RWPE2 (cell line): ENCODE measurements at places on chromosomes 12 and 14.
A peak's percentile ranks its signal among the peaks of the same experiment; 100 is the strongest.

DNA sequence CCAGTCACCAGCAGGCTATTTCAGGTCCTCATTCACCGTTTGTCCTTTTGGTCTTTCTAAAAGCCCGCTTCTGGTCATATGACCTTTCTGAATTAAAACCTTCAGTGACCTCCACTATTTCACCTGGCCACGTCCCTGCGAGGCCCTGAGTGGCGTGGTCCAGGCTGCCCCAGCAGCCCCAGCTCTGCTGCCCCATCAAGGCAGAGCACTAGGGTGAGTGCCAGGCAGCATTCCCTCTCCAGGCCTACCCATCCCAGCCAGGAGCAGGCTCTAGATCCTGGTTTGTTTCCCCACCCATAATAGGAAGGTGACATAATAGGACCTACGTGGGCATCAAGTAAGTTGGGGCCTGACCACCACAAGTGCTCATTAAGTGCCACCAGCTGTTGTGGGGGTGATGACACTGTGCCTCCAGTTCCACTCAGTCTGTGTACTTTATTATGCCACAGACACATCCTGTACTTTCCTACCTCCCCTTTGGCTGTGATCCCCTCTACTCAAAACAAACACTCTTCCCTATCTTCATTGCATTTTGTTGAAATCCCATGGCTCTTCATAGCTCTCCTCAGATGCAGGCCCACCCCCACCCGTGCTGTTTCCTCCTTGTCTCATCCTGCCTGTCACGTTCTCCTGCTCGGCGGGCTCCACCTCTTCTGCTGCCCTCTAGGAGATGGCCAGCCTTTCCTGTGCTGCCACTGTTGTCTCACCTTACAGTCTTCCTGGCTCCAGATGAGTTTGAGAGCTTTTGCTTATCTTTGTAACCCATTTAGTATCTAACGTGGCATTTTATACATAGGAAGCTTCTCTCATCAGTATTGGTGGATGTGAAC is 21.4 kb downstream of the CKB start:
- no peak for DNase-seq

GRCh38 chr14:64795921-64796320 is 83.8 kb downstream of the SPTB start:
- no peak for DNase-seq

DNA sequence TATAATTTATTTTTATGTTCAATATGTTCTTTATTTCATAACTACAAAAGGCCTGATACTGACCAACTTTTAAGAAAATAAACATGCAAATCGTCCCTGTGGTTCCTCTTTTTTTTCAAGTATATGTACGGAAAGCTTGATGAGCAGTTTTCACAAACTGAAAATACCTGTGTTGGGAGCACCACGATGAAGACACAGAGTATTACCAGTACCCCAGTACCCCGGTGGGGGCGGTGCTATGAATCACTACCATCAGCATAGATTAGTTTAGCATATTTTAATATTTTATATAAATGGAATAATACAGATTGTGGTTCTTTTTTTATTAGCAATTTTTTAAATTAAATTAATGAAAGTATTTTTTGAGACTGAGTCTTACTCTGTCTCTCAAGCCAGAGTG is 7.0 kb downstream of the B4GALNT3 start:
- no peak for DNase-seq

DNA sequence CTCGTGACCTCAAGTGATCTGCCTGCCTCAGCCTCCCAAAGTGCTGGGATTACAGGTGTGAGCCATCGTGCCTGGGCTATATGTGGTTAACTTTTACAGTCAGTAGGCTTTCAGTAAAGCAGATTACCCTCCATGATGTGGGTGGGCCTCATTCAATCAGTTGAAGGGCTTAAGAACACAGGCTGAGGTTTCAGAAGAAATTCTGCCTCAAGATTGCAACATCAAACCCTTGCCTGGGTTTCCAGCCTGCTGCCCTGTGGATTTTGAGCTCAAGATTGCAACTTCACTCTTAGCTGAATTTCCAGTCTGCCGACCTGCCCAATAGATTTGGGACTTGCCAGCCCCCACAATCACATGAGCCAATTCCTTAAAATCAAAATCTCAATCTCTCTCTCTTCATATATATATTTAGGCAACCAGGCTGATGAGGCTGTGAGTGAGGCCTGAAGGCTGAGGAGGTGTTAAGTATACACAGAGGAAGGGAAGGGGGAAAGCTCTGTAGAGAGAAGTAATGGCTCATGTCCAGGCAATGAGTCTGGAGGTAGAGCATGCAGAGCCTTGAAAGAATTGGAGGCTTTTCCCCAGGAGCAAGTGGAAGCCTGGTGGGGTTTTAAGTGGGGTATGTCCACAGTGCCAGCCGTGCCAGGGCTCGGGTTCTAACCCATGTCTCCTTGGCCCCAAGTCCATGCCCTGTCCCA is 33.3 kb upstream of the ACTN1 start:
- DNase-seq: no peak

GRCh38 chr12:39125566-39125965 is 220.2 kb upstream of the CPNE8 start:
- DNase-seq: no peak

GRCh38 chr12:77315407-77315806 is 250.0 kb upstream of the E2F7 start:
- DNase-seq: no peak

- DNase-seq: no peak
Observed at GRCh38 chr12:67940780-67941243, 48.4 kb upstream of the IFNG-AS1 start.

- DNase-seq: no peak
Observed at GRCh38 chr12:14185427-14186192, 179.9 kb upstream of the ATF7IP start.

DNA sequence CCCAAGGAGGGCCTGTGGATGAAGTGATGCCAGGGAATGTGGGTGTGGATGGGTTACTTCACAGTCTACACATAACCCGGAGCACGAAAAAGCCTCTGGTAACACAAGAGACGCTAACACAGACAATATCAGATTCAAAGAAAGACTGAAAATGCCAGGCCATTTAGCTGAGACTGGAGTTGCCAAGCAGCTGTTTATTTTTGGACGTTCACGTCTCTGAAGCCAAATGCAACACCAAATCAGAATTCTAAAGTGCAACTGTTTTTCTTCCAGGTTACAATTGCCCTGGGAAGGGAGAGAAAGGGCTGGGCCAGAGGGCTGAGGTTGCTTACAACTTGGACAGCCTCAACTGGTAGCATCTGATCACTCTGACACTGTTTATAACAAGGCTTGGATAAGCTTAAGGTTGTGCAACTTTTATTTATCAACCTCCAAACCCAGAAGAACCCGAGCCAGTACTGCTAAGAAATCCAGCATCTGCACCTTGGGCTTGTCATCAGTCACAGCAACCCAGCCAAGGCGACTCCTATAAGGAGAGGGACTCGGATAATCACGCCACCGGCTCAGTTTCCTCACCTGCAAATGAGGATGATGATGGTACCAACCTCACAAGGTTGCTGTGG is 24.8 kb downstream of the NUAK1 start:
- no peak for DNase-seq

GRCh38 chr12:68809190-68810026 is 1.4 kb downstream of the MDM2 start:
- no peak for DNase-seq

DNA sequence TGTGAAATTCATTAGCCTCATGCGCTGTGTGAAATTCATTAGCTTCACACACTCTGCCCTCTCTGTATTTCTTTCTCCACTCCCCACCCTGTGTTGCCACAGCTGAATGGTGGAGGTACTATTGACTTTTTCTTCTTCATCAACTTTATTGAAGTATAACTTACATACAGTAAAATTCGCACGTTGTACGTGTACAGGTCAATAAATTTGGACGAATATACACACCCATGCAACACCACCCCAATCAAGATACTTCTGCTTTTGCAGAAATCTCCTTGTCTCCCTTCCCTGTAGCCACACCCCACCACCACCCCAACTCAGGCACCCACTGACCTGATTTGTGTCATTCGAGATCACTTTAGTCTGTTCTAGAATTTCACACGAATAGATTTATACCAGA is 51.8 kb downstream of the FBXL14 start:
- no peak for DNase-seq

DNA sequence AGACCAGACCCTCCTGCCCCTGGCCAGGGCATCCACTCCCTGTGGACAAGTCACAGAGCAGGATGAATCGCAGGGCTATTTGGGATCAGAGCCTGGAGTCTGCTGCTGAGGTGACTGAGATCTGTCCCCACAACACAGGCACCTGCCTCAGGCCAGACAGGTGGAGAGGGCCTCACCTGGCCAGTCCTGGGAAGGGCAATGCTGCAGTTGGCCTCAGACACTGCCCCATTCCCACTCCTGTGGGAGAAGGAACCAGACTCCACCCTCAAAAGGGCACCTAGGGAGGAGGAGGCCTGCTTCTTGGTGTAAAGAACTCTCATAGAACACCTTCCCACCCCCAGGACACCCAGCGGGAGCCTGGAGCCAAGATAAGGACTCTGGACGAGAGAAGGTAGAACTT is 48.3 kb upstream of the PLEKHG6 start:
- DNase-seq: no peak

- no peak for DNase-seq
Observed at GRCh38 chr12:90211017-90211416, 502.4 kb upstream of the ATP2B1 start.

DNA sequence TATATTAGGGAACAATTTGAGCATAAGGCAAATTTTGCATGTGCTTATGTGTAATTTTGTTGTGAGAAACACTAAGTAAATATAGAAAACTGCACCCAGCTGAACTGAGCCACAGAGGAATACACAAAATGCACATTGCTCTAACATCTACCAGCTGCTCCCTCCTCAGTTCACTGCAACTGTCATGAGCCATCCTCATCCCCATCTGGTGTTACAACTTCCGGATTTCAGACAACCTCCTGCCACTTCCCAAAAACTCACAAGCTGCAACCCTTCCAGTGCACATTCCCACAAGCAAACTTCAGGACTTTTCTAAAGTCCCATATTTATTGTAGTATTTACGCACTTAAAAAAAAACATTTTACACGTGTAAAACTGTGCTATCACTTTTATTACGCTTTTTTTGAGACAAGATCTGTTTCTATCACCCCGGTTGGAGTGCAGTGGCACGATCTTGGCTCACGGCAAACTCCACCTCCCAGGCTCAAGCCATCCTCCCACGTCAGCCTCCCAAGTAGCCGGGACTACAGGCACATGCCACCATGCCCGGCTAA is 169.1 kb upstream of the TBX3 start:
- DNase-seq: no peak

DNA sequence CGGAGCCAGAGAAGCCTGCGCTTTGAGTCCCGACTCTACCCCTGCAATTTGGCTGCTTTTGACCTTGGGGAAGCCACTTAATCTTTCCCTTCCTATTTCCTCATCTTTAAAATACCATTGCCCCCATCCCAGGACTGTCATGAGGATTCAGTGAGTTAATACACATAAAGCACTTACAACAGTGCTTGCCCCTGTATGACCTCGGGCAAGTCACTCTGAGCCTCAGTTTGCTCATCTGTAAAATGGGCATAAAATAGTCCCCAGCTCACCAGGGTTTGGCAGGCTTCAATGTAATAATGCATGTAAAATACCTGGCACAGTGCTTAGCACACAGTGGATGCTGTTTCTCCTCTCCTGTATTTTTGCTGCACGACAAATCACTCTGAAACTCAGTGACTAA is 278.7 kb upstream of the PWP1 start:
- DNase-seq: no peak

- DNase-seq: no peak
Observed at GRCh38 chr14:33836203-33836899, 114.5 kb downstream of the EGLN3 start.

GRCh38 chr12:123614531-123614930 is 12.6 kb downstream of the DDX55 start:
- no peak for DNase-seq

DNA sequence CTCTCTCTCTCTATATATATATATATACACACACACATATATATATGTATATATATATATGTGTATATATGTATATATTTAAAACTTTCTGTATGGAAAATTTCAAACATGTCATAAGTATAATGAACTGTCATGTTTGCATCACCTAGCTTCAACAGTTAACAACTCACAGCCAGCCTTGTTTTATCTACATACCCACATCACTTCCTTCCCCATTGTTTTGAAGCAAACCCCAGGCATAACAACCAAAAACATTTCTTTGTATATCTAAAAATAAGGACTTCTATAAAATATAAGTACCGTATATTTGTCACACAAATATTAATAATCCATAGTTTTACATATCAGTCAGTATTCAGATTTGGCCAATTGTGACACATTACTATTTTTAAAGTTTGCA is 57.4 kb downstream of the PAPOLA start:
- no peak for DNase-seq

- peak; percentile 74 for DNase-seq
Observed at GRCh38 chr12:103840462-103840875, 565 bp downstream of the NT5DC3 start.

- no peak for DNase-seq
Observed at GRCh38 chr12:91620992-91621391, 438.4 kb upstream of the DCN start.

DNA sequence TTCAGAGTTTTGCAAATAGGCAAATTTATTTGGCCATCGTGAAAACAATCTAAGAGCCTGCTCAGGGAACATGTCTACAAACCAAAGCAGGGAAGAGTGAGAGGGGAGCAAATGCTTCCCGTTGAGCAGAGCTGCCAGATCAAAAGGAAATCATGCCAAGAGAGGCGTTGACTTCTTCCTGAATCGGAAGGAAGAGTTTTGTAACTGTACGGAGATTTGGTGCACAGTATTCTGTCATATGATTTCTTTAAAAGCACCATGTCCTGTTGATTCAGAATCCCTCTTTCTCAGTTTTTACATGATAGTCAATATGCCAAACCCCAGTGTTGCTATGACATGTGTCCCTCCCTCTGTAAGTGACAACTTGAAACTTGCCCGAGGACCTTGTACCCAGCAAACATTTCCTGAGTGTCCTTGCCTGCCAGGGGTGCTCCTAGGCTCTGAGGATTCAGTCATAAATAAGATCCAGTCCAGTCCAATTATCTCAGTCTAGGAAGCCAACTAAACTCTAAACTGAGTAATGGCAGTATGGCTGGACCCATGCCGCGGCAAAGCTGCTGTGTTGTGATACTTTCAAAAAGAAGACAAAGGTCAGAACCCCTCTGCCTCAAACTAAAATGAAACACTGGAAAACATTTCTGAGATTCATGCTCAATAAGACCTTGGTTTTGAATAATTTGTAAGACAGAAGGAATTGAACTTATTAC is 300.1 kb upstream of the FKBP4 start:
- DNase-seq: no peak

- DNase-seq: no peak
Observed at GRCh38 chr14:52443506-52443905, 108.8 kb downstream of the TXNDC16 start.
